ENCODE measurements at places on chromosomes 1 and 21. TPM values are rescaled to one million over a fixed set of nuclear protein-coding genes. Genes with fewer than 3 reads are reported as not detected.

ABCG1 gene
- 16.7 TPM for total RNA-seq

NECTIN4 gene
- not detected for total RNA-seq

KLF17 gene
- not detected for total RNA-seq

NID1 gene
- total RNA-seq, result 235 TPM

G0S2 gene
- 3,115 TPM for total RNA-seq

TRAF3IP3 gene
- total RNA-seq, result 0.94 TPM

CAPN8 gene
- total RNA-seq, result not detected

TPTE gene
- not detected for total RNA-seq

CFAP74 gene
- total RNA-seq, result 0.16 TPM

RNF220 gene
- total RNA-seq, result 54.1 TPM

MAP3K6 gene
- total RNA-seq, result 29.6 TPM

KIAA0040 gene
- total RNA-seq, result 60.0 TPM

OLFM3 gene
- not detected for total RNA-seq

SORT1 gene
- total RNA-seq, result 133 TPM

HFM1 gene
- 1.8 TPM for total RNA-seq

HRNR gene
- not detected for total RNA-seq

S100A13 gene
- 275 TPM for total RNA-seq

FAM151A gene
- not detected for total RNA-seq

OR2L13 gene
- total RNA-seq, result not detected

VANGL2 gene
- 0.44 TPM for total RNA-seq

TTC3 gene
- total RNA-seq, result 179 TPM

DNAJB4 gene
- 25.7 TPM for total RNA-seq

FMOD gene
- 57.7 TPM for total RNA-seq

BEND5 gene
- 2.4 TPM for total RNA-seq

RYR2 gene
- 0.44 TPM for total RNA-seq

NTNG1 gene
- 0.51 TPM for total RNA-seq

All from subcutaneous adipose tissue (tissue), 4 donors.